CD4-positive, alpha-beta T cell treated with Interleukin-4 for 1 hour (primary cell): ENCODE measurements at places on chromosomes 16 and 17.
A peak's percentile ranks its signal among the peaks of the same experiment; 100 is the strongest.

DNA sequence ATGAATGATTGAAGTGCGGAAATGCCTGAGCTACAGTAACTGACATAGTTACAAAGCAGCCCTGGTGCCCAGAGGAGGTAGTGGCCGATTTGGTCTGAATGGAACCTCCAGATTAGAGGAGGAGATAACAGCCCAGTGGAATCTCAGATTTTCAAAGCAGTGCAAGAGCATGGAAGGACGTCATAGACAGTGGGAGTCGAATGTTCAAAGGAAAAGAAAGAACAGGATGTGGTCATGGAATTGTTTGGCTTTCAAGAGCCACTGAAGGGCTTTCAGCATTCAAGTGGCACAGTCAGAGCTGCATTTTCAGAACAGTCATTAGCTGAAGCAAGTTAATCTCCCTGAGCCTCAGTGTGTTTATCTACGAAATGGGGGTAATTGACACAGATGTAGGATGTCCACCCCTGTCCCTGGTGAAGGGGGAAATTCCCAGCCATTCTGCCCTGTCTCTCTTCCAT is 104.6 kb upstream of the CACNG3 start:
- no peak for DNase-seq

GRCh38 chr16:72664509-72665408 is 383.2 kb downstream of the ZFHX3 start:
- DNase-seq, result peak; percentile 96

- DNase-seq, result no peak
Observed at GRCh38 chr16:55622930-55623561, 32.7 kb upstream of the SLC6A2 start.

- no peak for DNase-seq
Observed at GRCh38 chr16:3712861-3713372, 4.4 kb downstream of the TRAP1 start.

GRCh38 chr16:189604-190186 is 9.4 kb downstream of the HBQ1 start:
- no peak for DNase-seq

DNA sequence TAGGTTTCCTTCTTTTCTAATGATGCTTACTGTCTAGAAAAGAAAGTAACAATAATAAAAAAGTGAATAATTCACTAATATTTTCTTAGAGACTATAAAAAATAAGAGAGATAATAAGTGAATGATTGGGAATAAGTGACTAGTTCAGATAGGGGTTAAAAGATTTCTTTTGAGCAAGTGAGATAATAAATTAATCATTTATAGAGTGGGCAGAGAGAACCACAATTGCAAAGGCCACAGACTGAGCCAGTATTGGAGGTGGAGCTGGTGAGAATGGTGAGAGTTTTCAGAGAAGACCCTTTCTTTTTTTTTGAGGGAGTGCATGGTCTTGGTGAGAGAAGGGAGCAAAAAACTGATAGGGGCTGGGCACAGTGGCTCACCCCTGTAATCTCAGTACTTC is 159.1 kb upstream of the SALL1 start:
- DNase-seq, result no peak

- DNase-seq, result no peak
Observed at GRCh38 chr17:80047176-80047575, 10.7 kb downstream of the CCDC40 start.

DNA sequence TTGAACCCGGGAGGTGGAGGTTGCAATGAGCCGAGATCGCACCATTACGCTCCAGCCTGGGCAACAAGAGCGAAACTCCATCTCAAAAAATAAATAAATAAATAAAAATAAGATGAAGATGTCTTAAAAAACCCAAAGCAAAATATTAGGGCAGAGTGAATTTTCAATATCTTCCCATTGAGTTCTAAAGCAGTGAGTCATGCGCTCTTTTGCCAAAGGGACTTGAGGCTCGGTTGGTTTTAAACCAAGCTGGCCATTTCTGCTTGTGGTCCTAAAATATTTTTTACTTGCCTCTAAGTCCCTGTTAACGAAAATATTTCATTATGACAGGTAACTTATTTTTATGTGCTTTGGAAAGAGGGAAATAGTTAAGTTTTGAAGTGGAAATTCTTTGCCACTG is 4.7 kb downstream of the PAFAH1B1 start:
- DNase-seq, result no peak

GRCh38 chr17:82736511-82737185 is 1.2 kb downstream of the FN3K start:
- DNase-seq, result no peak

DNA sequence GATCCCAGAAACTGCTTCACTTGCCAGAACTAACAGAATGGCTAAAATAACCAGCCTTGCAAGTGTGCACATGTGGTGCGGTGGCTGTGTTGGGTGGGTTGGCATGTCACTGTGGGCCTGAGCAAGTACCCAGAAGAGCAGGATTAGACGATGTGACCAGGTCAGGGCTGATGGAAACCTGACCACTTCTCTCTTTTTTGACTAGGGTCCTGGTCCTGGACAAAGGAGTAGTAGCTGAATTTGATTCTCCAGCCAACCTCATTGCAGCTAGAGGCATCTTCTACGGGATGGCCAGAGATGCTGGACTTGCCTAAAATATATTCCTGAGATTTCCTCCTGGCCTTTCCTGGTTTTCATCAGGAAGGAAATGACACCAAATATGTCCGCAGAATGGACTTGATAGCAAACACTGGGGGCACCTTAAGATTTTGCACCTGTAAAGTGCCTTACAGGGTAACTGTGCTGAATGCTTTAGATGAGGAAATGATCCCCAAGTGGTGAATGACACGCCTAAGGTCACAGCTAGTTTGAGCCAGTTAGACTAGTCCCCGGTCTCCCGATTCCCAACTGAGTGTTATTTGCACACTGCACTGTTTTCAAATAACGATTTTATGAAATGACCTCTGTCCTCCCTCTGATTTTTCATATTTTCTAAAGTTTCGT is 16.7 kb downstream of the ANKRD40 start:
- no peak for DNase-seq

- peak; percentile 11 for DNase-seq
Observed at GRCh38 chr16:74650966-74651567, 15.6 kb downstream of the RFWD3 start.

GRCh38 chr17:55641676-55642081 is 81.0 kb downstream of the TMEM100 start:
- peak; percentile 12 for DNase-seq

DNA sequence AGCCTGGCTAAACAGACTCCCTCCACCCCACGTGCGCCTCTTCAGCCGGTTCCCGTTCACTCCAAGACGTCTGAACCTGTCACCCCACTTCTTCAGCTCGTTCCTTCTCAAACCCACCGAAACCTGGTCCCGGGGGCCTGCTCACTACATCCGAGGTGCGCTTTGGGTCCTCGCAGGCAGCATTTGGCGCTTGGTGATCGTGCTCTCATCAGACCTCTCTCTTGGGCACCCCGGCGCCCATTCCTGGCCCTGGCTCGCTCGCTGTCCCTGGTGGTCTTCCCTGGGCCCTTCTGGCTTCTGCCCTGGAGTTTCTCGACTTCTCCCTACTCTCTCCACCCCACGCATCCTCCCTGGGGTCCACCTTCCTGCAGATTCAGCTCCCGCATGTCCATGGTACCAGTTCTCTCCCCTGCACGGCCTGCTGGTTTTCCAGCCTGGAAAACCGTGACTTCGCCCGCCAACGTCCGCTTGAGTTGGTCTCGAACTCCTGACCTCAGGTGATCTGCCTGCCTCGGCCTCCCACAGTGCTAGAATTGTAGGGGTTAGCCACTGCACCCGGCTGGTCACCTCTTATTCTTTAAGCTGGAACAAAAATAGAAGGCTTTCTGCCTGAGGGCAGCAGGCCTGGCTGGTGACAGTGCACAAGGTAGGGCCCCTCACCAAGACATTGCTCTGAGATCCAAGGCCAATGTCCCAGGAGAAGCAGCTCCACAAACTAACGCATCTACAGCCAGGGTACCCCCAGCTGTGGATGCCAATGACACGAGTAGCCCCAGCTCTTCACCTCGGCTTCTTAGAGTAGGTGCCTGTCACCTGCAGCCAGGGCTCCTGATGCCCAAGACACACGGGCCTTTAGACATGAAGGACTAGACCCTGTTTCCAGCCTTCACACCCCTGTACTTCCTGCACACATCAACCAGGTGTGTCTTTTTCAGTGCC is 1.1 kb upstream of the MEAK7 start:
- peak; percentile 8 for DNase-seq

- no peak for DNase-seq
Observed at GRCh38 chr17:7633093-7633492, 3.2 kb downstream of the SHBG start.

DNA sequence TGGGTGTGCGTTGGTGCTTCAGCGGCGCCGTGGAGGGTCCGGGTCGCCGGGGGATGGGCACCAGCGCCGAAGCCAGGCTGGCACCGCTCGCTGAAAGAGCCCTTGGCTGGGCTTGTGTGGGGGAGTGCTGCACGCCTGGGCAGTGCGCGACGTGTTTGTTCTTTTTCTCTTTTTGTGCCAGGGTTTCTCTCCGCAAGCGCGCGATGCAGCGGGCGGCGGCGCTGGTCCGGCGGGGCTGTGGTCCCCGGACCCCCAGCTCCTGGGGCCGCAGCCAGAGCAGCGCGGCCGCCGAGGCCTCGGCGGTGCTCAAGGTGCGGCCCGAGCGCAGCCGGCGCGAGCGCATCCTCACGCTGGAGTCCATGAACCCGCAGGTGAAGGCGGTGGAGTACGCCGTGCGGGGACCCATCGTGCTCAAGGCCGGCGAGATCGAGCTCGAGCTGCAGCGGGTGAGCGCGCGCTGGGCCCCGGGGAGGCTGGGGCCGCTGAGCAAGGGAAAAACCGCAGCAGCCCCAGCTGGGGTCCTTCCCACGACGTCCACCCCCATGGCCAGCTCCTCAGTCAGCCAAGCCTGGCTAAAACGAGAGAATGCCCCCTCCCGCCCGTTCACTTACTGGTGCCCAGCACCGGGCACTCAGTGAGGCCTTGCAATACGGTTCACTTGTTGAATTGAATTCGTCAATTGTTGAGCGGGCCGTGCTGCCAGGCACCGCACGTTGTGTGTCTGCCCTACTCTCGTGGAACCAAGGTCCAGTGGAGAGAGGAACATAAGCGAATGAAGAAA is 541 bp downstream of the GPT2 start:
- DNase-seq, result no peak

DNA sequence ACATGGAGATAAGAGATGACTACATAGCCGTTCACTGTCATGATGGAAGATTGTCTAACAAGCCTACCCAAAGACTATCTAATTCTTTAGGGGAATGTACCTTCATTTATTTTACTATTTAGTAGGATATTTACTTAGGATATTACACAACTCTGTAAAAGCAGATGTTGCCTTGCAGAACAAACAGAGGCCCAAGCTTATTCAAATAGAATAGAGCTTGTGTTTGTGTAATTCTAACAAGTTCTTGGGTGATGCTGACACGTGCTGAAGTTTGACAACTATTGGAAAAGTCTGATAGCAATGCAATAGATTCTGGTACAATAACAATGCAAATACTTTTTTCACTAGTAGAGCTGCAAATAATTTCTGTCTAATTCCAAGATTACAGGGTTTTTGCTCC is 447.6 kb downstream of the TOX3 start:
- no peak for DNase-seq

- peak; percentile 84 for DNase-seq
Observed at GRCh38 chr17:35448214-35448898, at the start of gene SLFN13. TSS of gene SLFN13 (minus strand) at chr17:35448766. CDS start at chr17:35445680, 3,086 bp downstream.

- DNase-seq, result no peak
Observed at GRCh38 chr16:87178977-87179376, 138.2 kb downstream of the C16orf95 start.

GRCh38 chr17:42386777-42387657 is 1.2 kb downstream of the STAT3 start:
- no peak for DNase-seq

DNA sequence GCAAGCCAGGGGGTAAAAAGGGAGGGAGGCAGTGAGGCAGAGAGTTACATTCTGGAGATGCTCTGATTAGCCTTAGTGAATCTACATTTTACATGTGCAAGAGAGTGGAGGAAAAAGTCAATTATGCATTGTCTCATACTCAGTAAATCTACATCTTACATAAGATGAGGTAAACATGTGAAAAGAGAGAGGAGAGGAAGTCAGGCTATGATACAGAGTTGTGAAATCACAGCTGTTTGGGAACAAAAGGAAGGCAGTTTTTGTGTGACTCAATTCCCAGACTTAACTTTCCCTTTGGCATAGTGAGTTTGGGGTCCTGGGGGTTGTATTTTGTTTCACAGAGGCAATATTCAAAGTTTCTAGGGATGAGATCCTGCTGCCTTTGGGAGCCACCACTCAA is 67.8 kb downstream of the GP2 start:
- DNase-seq, result no peak

GRCh38 chr16:55297910-55298479 is 26.0 kb upstream of the IRX6 start:
- no peak for DNase-seq

- DNase-seq, result peak; percentile 28
Observed at GRCh38 chr16:72066747-72067146, 3.7 kb downstream of the HPR start.

DNA sequence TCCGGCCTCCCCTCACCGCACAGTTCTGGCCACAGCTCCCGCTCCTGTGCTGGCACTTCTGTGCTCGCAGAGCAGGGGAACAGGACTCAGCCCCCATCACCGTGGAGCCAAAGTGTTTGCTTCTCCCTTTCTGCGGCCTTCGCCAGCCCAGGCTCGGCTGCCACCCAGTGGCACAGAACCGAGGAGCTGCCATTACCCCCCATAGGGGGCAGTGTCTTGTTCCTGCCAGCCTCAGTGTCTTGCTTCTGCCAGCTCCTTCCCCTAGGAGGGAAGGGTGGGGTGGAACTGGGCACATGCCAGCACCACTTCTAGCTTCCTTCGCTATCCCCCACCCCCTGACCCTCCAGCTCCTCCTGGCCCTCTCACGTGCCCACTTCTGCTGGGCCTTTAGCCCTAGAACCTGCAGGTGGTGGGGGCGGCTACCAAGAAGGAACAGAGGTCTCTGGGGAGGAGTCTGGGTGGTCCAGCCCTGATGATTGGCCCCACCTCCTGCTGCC is 645 bp upstream of the ELMO3 start:
- DNase-seq, result peak; percentile 29

DNA sequence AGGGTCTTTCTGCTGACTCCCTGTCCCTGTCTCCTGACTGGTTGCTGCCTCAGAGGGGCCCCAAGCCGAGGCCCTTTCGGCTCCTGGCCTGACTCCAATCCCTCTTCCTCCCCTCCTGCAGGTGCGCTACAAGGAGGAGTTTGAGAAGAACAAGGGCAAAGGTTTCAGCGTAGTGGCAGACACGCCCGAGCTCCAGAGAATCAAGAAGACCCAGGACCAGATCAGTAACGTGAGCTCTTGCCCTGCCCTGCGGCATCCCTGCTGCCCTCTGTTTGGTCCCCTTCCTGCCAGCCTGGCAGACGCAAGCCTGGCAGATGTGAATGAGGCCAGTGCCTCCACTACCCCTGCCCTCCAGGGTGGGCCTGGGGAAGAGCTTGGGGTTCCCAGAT is 27.1 kb upstream of the LASP1NB start:
- no peak for DNase-seq

GRCh38 chr17:59899099-59899498 is 6.2 kb downstream of the RPS6KB1 start:
- DNase-seq, result no peak
